ENCODE measurements at places on chromosomes 16 and 17.

- peak; percentile 79 for DNase-seq
Observed at GRCh38 chr17:40450175-40450574, 6.9 kb downstream of the IGFBP4 start.

DNA sequence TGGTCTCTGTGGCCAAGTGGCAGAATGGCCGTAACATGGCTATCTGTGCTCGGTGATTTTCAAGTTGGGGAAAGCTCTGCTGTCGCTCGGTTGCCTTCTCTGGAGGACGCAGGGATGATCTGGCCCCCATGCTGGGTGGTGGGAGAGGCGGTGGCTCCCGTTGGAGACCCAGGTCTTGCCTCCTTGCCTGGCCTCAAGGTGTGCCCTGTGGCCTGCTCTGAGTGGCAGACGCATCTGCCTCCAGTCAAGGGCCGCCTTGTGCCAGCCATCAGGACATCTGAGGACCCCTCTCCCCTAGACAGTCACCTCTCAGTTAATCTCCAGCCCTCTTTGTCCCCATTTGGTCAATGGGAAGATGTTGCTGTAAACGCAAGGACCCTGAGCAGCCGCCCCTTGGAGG lies 165.9 kb downstream of the CCDC182 start:
- DNase-seq = no peak

DNA sequence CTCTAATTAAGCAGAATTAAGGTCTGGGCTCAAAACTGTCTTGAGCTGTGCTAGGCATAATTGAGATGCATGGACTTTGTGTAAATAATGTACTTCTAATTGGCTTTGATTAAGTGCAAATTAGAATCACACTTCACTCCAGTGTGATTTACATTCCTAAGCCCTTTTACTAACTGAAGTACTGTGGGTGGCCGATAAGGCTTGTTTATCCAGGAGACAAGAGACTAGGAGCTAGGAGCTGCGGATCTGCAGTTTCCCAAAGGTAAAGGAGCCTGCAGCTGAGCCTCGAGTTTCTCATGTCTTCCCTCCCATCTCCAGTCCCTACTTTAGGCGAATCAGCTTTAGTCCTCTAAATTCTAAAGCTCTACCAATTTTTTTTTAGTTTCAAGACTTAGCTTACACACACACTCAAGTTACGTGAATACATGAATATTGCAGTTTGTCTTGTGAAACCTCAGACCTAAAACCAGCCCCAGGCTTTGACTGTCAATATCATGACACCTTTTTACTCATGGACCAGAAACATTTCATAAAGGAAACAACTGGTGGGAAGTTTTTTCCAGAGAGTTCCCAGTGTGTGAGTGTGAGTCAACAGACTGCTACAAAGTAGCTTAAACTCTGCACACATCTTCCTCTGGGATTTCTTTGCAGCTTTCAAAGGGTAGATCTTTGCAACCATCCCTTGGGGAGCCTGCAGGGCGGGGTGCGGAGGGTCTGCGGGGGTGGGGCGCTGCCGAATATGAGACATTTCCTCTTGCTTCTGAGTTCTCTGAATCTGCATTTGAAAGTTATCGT lies 113.9 kb upstream of the TBX2 start:
- no peak for DNase-seq

GRCh38 chr16:27690608-27691007 lies 140.7 kb downstream of the KATNIP start:
- peak; percentile 44 for DNase-seq

- no peak for DNase-seq
Observed at GRCh38 chr17:59347975-59348391, 16.5 kb downstream of the YPEL2 start.

- DNase-seq = no peak
Observed at GRCh38 chr17:36135465-36135864, 31.8 kb downstream of the CCL4 start.

DNA sequence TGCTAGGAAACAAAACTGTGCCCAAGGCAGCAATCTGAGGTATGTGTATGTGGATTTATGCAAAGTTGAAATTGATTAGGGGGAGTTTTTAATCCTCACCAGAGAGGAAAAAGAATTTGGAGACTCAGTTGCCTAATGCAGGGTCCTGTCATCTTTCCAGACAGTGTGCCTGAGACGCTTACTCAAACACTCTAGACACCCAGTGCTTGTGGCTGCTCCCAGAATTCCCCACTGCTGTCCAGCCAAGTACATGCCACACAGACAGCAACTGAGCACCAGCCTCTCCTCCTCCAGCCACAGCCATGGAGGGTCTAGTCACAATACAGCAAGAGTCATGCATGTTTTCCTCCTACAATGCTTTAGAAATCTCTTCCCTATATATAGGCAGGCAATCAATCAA lies 118.1 kb downstream of the HIC1 start:
- DNase-seq = no peak

DNA sequence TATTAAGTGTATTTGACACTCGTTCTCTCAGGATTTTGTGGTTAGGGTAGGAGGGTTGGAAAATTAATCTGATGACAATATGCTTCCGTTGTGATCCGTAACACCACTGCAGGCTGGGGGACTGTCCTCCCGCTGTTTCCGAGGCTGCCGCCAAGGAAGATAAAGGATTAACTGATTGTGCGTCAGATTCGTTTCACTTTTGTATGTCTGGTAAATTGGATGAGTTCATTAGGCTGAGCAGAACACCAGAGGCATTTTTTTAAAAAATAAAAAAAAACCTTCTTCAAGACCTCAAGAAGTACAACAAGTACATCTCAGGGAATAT lies 486.7 kb upstream of the SALL1 start:
- DNase-seq = no peak

- DNase-seq = no peak
Observed at GRCh38 chr16:8675183-8676159, 1.1 kb downstream of the ABAT start.

- DNase-seq = no peak
Observed at GRCh38 chr17:40349477-40349894, 15.1 kb downstream of the GJD3 start.

- no peak for DNase-seq
Observed at GRCh38 chr17:73986641-73987177, 216.8 kb upstream of the RPL38 start.

DNA sequence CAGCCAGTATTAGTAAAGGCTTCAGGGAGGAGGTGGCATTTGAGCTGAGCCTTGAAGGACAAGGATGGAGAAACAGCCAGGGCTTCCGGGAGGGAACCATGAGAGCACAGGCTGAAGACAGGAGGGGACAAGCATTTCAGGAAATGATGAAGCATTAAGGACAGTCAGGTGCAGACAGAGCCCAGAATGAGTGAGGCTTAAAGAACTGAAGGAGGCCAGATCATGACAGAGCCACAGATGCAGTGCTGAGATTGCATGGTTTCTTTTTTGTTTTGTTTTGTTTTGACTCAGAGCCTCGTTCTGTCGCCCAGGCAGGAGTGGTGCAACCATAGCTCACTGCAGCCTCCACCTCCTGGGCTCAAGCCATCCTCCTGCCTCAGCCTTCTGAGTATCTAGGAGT lies 211.5 kb downstream of the SOX9 start:
- DNase-seq = no peak

DNA sequence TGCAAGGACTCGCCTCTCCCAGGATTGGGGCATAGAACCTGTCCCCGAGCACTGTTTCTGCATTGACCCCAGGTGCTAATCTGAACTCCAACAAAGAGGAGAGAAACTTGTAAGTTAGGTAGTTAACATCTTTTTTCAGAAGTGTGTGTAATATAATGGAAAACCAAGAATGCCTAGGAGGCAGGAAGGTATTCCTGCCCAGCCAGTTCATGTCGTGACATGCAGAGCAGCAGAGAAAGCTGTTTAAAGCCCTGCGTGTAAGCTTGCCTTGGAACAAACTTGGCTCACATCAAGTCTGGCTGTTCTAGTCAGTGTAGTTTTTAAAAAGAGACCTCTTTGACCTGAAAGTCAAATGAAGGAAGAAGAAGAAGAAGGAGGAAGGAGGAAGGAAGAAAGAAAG lies 2.1 kb upstream of the GNA13 start:
- no peak for DNase-seq

DNA sequence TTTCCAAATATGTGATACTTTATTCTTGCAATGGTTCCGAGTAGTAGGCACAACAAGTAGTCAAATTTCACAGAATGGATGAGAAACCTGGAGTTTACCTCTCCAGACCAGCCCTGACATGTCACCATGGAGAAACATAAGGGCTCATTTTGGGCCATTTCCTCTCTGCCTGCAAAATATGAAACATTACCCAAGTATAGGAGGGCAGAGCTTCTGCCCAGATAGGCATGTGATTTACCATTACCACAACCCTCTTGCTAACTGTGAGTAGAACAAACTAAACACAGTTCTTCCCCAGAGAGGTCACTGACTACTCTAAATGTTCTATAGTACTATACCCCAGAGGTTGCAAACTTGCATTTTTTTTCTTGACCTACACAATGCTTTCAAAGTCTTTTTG lies 15.7 kb upstream of the KPNB1 start:
- DNase-seq = no peak

DNA sequence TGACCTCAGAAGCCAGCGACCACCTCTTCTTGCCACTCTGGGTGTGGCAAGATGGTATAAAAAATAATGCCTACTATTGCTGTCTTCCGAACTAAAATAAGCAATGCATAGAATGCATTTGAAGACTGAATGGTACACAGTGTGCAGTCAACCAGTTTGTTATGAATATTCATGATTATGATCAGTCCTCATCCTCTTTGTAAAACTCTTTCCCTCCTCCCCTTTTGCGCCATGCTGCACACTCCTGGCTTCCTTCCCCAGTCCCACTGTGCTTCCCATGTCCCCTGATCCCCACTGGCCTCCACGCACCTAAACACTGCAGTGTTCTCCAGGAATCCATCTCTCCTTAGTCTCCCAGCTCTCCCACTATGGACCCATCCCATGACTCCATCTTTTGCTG lies 348.0 kb downstream of the SOX9 start:
- DNase-seq = no peak

- DNase-seq = no peak
Observed at GRCh38 chr17:38872671-38873385, 3.0 kb downstream of the LASP1 start.

DNA sequence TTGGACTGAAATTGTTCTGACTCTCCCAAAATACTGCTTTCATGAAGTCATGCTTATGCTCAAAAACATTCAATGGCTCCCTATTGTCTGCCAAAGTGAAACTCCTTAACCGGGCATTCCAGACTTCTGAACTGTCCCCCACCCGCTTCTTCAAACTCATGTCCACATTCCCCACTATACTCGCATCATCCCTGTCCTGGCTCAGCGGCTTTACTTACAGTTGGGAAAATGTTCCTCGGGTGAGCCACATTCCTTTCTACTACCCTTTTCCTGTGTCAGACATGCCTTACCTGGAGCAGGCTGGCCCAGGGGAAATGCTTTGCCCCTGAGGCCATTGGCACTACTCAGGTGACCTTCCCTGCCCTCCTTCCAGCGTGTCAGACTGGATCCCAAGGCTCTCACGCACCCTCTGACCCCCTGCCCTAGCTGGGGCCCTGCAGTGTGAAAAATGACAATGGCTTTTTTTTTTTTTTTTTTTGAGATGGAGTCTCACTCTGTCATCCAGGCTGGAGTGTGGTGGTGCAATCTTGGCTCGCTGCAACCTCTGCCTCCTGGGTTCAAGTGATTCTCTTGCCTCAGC lies 5.3 kb downstream of the CYGB start:
- no peak for DNase-seq

DNA sequence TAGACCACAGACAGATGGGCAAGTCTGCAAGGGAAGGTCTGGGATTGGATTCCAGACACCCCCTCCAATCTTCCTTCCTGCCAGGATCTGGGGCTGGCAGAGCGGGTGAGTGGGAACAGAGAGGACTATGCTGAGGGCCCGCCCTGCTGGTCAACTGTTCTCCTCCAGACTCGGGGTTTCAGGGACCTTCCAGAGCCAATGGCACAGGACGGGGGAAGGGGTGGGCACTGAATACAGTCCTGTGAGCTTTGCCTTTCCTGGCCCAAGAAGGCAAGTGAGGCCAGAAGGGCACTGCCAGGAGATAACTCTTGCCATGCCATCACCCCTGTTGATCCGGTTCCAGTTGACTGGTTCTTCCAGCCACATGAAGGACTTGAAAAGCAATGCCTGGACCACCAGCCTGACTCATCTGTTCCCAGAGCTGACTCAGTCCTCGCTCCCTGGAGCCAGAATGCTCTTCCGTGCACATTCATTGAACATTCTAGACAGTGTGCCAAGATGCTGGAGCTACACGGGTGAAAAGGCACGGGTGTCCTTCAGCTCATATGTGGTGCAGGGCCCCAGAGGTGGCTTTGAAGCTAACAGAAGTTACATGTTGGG lies 533 bp upstream of the MEFV start:
- DNase-seq = no peak

DNA sequence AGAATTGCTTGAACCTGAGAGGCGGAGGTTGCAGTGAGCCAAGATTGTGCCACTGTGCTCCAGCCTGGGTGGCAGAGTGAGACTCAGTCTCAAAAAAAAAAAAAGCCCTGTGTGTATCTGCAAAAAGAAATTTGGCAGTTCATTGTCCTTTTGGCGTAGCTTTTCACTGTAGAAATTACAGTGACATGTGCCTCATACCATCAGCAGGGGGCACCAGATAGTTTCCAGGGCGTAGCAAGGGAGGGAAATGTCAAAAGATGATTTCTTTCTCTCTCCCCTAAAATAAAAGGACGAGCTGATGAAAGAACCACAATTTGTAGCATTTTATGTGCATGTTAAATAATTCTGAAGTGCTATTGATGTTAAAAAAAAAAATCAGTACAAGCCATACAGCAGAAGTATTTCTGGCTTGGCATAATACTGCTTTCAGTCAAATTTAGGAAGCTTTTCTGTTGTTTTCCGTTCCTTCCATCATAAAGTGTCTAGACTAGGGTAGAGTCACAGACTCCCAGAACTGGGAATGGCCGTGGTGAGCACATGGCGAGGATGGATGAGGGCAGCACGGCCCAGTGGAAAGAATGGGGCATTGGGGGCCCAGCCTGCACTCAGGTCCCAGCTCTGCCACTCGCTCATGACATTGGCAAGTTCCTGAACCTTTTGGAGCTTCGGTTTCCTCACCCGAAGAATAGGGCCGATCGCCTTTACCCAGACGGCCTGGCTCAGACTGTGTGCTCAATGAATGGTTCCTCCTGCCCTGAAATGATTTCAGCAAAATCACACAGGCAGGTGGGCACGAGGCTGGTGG lies 59.8 kb upstream of the RPH3AL start:
- peak; percentile 51 for DNase-seq

DNA sequence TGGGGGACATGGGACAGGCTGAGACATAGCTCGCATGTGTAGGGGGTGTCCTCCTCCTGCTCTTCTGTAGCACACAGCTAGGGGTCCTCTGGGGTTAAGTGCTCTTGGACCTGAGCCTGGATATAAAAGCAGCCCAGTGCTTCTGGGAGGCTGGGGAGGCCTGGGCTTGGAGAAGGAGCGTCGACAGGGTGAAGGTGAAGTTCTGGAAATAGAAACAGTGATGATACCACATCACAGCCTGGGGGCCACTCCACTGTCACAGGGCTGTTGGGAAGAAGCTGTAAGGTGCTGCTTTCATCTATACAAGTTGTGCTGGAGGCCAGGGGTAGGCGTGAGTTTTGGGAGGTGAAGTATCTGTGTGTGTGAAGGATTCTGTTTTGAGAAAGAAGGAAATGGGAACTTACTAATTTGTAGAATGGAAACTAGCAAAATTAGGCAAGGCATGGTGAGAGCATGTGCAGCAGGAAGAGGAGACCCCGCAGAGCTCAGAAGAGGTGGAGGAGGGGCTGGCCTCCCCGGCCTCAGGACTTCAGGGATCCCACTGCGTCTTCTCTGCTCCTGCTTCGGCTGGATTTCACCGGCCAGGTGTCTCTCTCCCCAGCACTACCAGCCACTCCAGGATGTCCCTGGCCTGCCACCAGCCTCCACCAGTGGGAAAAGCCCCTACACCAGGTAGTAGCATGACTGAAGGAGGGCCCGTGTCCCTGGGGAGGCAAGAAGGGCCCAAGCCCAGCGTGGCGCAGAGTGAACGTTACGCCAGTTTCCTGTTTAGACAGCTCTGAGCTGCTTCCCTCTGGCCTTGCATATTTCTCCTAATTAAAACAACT lies 19.4 kb downstream of the PLCG2 start:
- DNase-seq = no peak
